ENCODE measurements at places on chromosomes 1 and 21. TPM values are rescaled to one million over a fixed set of nuclear protein-coding genes. Genes with fewer than 3 reads are reported as not detected.
A peak's percentile ranks its signal among the peaks of the same experiment; 100 is the strongest.

- DNase-seq: peak; percentile 89
Measured at GRCh38 chr1:234554698-234555311, 55.2 kb downstream of the IRF2BP2 start.

GRCh38 chr1:115237507-115237906 lies 100.5 kb downstream of the NGF start:
- no peak for DNase-seq

- no peak for DNase-seq
Measured at GRCh38 chr1:204194080-204194479, 2.2 kb downstream of the KISS1 start.

DNA sequence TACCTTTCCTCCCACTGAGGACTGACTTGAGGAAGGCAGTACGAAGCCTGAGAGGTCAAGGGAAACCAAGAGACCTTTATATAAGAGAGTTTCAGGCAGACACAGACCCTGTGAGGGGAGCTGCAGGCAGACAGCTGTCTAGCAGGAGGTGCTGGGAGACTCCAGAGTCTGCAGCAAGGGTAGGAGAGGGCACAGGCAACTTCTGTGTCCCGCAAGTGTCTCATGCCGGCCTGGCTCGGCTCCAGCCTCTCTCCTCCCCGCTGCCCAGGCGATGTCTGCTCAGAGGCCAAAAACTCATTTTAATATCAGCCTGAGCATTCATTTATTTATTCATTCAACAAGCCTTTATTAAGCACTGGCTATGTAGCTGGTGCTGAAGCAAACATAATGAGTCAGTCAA lies 83.0 kb downstream of the KIRREL1 start:
- peak; percentile 65 for DNase-seq

DNA sequence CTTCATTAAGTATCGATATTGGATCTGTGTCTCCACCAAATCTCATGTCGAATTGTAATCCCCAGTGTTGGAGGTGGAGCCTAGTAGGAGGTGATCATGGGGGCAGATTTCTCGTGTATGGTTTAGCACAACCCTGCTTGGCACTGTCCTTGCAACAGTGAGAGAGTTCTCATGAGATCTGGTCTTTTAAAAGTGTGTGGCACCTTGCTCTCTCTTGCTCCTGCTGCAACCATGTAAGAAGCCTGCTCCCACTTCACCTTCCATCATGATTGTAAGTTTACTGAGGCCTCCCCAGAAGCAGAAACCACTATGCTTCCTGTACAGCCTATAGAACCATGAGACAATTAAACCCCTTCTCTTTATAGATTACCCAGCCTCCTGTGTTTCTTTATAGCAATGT lies 424.4 kb downstream of the NPHP4 start:
- DNase-seq: no peak

PLPPR5 gene
- 0.81 TPM for total RNA-seq

S100B gene
- total RNA-seq: 37.5 TPM

GABRD gene
- total RNA-seq: not detected
